Stomach (tissue), 19 donors: ENCODE measurements at places on chromosomes 2 and 18. TPM values are rescaled to one million over a fixed set of nuclear protein-coding genes. Genes with fewer than 3 reads are reported as not detected.

DNA sequence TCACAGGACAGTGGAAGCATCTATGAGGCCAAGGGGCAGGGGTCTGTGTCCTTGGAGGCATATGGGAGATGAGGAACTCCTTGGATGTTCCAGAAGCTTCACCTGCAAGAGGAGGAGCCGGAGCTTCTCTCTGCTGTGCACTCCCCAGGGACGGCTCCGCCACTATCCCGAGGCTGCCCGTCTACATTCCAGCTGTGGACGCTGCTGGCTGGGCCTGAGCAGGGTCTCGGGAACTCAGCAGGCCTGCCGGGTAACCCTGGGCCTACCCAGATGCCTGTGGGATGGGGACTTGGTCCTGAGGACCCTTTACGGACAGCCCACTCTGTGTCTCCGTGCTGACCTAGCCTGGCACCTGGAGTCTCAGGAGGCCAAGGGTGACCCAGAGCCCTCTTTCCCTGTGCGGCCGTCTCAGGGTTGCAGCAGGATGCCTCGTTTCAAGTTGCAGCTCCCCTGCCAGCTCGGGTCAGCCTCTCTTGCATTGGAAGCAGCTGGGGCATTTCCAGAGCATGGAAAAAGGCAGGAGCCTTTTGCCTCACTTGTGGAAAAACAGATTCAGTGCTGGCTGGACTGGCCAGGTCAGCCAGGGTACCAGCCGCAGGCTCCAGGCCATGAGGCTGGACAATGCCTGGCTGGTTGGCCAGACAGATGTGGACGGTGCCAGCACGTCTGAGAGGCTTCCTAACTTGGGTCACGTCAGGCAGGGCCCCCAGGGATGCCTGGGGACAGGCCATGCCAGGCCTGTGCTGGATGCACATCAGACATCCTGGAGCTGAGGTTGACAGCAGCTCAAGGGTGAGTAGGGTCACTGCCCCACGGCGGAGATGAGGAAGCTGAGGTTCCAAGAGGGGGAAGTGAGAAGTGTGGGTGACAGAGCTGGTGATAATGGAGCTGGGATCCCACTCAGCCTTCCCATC lies 41.5 kb downstream of the SCTR start:
- DNase-seq: no peak

Gene FER1L5
- 0.73 TPM for total RNA-seq

GRCh38 chr2:197179744-197180498 lies 130.7 kb downstream of the ANKRD44 start:
- no peak for DNase-seq

Gene RSAD2
- total RNA-seq: 1.6 TPM

- no peak for DNase-seq
These were observed 21.6 kb downstream of the CUL3 start for GRCh38 chr2:224563537-224563936.

GRCh38 chr2:148968776-148969319 lies 69.7 kb upstream of the LYPD6B start:
- DNase-seq: no peak

Gene LOXHD1
- not detected for total RNA-seq

DNA sequence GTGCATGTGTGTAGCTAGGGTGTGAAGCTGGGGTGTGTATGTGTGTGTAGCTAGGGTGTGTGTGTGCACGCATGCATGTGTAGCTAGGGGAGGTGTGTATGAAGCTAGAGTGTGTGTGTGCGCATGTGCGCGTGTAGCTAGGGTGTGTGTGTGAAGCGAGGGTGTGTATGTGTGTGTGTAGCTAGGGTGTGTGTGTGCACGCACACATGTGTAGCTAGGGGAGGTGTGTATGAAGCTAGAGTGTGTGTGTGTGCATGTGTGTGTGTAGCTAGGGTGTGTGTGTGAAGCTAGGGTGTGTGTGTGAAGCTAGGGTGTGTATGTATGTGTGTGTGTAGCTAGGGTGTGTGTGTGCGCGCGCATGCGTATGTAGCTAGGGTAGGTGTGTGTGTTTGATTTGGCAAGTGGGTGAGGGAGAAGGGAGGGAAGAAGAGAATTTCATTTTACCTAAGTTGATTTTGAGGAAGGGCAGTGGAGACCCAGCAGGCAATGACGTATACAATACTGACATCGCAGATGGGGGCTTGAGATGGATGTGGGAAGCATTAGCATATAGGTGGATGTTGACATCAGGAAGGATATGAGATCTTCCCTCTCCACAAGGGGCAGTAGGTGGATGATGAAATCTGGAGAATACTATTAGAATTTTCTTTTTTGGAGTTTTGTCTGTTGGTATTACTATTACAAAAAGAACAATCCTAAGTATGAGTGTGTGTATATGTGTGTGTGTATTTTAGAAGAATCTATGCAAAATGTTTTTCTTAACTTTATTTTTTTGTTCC lies 70.7 kb downstream of the PRELID3A start:
- DNase-seq: no peak

Gene SNORC
- 0.55 TPM for total RNA-seq

Gene ABCG8
- total RNA-seq: not detected

- DNase-seq: no peak
These were observed 619.3 kb downstream of the TRIB2 start for GRCh38 chr2:13335862-13336535.

GRCh38 chr18:59021500-59021899 lies 118.2 kb upstream of the SEC11C start:
- DNase-seq: peak; percentile 34

GRCh38 chr2:32954206-32954605 lies 7.5 kb downstream of the LTBP1 start:
- no peak for DNase-seq

DNA sequence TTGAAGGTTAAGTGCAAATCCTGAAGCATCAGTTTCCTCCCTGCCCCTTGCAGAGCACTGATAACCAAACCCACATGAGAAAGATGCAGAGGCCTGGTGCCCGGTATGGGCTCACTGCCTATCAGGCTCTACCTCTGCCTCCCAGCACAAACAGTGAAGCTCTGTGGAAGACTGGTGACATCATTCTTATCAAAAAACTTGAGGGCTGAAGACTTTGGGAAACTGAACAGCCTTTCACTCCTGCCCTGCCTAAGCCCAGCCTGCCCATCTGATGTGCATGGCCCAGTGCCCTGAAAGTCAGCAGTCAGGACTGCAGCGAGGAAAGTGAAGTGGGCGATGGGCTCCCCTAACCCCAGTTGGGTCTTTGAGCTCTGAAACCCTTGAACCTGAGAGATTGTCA lies 174.8 kb upstream of the ARL4C start:
- no peak for DNase-seq

DNA sequence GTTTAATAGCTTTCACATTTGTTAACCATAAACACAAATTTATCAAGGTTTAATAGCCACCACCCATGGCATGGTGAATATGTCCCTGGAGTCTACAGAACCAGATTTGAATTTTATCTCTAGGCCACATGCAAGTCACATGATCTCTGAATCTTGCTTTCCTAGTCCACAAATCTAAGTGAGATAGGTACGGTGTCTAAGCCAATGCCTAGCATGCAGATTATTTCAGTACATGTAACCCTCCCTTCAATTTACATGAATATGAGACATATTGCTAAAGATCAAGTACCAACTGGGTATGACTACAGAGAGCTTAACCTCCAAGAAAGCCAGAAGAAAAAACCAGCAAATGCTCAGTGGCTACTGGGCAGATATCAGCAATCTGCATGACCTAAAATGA lies 10.0 kb downstream of the ZNF24 start:
- DNase-seq: no peak

- DNase-seq: no peak
These were observed 559.5 kb downstream of the CNTNAP5 start for GRCh38 chr2:124584615-124585014.

- DNase-seq: peak; percentile 36
These were observed 361.5 kb downstream of the GALNT13 start for GRCh38 chr2:154233231-154233630.

GRCh38 chr2:218877891-218878290 lies 2.8 kb upstream of the WNT10A start:
- DNase-seq: peak; percentile 16

DNA sequence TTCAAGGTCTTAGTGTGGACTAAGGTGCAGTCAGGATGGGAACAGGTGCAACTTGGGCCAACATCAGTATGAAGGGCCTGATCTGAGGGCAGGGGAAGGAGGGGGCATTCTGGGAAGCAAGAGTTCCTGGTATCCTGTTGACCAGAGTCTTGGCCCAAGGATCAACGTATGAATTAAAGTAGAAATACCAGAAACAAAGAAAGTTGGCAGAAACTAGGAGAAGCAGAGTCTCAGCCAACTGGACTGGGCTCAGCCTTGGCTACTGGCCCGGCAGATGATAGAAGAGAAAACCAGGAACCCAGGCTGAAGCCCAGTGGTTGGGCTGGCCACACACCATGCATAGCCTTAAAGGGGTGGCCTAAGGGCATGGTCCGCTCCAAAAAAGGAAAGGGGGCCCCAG lies 2.3 kb downstream of the CETN1 start:
- peak; percentile 31 for DNase-seq
